Activated CD4-positive, CD25-positive, alpha-beta regulatory T cell treated with anti-CD3 and anti-CD28 coated beads, Interleukin-2, amount 50 U/mL, for 72 hours (primary cell): ENCODE measurements at places on chromosomes 6 and 20.

- peak; percentile 29 for DNase-seq
Measured at GRCh38 chr20:63703471-63703975, 4.3 kb downstream of the ARFRP1 start.

- no peak for DNase-seq
Measured at GRCh38 chr20:25346349-25346748, 44.3 kb downstream of the ABHD12 start.

DNA sequence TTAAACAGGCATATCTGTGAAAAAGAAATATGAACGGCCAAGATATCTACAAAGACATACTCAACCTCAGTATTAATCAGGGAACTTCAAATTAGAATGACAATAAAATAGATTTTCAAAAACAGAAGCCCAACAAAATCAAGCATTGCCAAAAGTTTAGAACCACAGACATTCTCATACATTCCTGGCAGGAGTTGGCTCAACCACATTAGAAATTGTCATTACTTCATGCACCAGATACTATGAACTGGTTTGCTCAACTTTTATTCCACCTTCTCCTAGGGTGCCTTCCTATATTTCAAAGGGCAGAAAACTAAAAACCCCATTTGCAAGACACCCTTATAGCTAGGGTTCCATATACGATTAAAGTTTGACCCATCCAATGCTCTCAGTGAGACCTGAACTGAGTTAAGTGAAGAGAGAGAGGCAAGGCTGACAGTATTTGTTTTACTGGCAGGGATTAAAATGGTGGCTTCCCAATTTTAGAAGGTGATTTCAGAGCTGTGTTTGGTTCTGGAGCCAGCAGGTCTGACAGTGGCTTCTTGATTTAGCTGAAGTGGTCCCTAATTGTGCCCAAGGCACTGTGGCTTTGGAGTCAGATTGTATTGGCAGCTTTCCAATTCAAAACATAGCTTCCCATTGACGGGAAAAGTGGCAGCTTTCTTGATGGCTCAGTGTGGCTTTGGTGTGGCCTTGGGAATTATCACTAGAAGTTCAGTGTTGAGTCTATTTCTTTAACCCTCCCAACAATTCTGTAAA, 77.1 kb upstream of the CDYL start:
- DNase-seq, result no peak

DNA sequence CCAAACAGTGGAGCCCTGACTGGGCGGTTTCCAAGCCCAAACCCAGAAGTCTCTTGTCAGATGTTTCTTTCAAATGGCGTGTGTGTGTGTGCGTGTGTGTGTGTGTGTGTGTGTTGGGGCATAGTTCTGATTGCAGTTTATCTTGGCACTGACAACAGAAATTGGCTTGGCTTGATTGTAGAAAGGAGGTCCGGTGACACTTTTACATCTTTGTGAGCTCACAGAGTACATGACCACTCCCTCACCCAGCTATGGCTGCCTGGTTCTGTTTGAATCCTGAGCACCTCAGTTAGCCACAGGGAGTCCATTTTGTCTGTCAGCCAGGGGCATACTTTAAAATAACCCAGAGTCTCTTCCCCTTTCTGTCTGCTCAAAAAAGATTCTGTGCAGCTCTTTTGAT, 276.3 kb downstream of the CD83 start:
- DNase-seq, result no peak

DNA sequence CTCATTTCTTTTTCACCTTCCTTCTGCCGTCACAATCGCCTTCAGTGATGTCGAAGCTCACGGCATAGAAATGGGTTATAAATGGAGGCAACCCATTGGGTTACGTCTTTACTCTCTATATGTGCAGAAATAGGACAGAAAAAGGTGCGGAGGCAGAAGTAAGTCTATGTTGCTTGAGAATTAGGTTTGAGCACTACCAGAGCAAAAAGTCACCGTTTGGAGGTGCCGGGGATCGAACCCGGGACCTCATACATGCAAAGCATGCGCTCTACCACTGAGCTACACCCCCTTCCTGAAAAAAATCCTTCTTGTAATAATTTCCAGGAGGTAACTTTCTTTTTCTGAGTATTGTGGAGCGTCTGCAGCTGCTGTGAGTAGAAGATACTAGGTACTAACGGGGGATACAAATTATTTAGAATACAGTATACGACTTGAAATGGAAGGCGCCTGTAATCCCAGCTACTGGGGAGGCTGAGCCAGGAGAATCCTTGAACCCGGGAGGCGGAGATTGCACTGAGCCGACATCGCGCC, 134.2 kb downstream of the TRIM27 start:
- no peak for DNase-seq

DNA sequence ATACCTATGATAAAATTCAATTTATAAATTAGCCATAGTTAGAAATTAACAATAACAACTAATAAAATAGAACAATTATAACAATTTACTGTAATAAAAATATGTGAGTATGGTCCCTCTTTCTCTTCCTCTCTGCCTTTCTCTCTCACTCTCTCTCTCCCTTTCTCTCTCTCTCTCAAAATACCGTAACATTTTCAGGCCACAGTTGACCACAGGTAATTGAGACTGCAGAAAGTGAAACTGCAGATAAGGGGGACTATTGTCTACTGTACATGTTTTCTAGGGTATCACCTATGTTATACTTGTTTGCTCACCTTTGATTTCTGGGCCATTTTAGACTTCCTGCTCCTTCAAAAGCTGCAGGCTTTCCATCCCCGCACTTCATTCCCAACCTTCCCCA, 46.8 kb downstream of the LY86 start:
- no peak for DNase-seq

- DNase-seq, result no peak
Measured at GRCh38 chr6:136051140-136051775, 198.9 kb downstream of the MTFR2 start.

GRCh38 chr6:96015518-96016333, at the start of gene FUT9:
Gene FUT9 (plus strand): TSS chr6:96015974. CDS start chr6:96203156, 187,182 bp downstream.
- DNase-seq, result no peak

DNA sequence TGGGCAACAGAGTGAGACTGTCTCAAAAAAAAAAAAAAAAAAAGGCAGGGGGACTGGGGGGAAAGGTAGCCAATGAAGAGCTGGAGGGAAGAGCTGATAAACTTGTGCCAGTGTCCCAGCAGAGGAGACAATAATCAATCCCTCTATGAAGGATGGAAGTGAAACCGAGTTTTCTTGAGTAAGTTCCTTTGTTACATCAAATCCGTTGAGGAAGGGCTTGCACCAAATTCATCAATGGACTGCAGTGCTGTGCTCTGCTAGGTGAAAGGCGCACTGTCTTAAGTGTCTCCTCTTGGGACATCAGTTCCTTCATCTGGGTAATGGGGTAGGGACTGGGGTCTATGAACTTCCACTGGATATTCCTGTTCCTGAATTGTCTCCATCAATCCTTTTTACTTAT, 3.0 kb upstream of the CRIP3 start:
- no peak for DNase-seq

DNA sequence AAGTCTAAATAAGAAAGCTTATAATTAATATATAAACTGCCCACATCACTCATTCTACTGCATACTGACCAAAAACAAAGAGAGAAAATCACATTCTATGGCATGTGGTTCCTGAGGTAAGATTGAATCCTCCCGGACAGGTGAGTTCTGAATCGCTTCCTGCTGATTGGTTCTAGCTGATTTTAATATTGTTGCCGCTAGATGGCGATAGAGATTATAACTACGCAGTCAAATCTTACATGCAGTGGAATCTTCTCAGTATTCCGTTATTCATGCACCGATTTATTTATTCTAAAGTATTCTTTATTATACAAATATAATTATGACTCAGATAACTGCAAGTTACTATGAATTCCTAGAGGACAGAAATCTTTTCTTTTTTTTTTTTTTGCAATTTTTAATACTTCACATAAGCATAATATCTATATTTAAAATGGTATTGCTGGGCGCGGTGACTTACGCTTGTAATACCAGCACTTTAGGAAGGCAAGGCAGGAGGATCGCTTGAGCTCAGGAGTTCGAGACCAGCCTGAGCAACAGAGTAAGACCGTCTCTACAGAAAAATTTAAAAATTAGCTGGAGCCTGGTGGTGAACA, 24.2 kb upstream of the TMX4 start:
- DNase-seq, result no peak

GRCh38 chr6:63263444-63263843, 52.2 kb downstream of the FKBP1C start:
- no peak for DNase-seq

- DNase-seq, result no peak
Measured at GRCh38 chr20:61930776-61931475, 134.8 kb downstream of the TAF4 start.

GRCh38 chr6:112044856-112045255, 9.0 kb upstream of the CCN6 start:
- DNase-seq, result no peak

DNA sequence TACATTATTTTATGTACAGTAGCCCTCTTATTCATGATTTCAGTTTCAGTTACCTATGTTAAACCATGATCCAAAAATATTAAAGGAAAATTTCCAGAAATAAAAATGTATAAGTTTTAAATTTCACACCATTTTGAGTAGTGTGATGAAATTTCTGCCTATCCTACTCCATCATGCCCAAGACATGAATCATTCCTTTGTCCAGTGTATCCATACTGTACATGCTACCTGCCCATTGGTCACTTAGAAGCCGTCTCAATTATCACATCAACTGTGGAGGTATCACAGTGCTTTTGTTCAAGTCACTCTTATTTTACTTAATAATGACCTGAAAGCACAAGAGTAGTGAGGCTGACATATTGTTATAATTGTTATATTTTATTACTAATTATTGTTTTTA, 32.3 kb upstream of the PLCB4 start:
- DNase-seq, result no peak

GRCh38 chr20:34569598-34569997, 11.1 kb downstream of the MAP1LC3A start:
- DNase-seq, result no peak

- peak; percentile 53 for DNase-seq
Measured at GRCh38 chr6:130020073-130020906, 1.9 kb downstream of the L3MBTL3 start.

DNA sequence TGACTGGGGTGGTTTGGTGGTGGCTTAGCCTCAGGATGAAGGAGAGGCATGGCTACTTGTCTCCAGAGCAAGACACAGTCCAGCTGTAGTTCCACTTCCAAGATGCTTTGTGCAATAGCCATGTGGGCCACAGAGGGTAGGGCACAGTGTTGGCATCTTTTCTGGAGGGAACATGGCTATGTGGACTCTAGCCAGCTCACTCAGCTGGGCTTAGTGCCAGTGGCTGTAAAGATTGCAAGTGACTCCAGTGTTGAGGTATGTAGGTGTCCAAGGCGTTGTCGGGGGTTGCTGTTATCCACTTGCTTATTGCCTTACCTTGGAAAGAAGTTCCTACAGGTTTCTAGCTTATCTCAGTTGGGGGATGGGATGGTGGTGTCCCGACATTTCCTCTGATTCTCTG, 233.4 kb downstream of the CD109 start:
- DNase-seq, result no peak

DNA sequence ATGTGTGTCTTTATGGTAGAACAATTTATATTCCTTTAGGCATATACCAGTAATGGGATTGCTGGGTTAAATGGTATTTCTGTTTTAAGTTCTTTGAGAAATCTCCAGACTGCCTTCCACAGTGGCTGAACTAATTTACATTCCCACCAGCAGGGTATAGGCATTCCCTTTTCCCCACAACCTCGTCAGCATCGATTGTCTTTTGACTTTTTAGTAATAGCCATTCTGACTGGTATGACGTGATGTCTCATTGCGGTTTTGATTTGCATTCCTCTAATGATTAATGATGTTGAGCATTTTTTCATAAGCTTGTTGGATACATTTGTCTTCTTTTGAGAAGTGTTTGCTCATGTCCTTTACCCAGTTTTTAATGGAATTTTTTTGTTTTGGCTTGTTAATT, 5.3 kb upstream of the TASP1 start:
- no peak for DNase-seq

DNA sequence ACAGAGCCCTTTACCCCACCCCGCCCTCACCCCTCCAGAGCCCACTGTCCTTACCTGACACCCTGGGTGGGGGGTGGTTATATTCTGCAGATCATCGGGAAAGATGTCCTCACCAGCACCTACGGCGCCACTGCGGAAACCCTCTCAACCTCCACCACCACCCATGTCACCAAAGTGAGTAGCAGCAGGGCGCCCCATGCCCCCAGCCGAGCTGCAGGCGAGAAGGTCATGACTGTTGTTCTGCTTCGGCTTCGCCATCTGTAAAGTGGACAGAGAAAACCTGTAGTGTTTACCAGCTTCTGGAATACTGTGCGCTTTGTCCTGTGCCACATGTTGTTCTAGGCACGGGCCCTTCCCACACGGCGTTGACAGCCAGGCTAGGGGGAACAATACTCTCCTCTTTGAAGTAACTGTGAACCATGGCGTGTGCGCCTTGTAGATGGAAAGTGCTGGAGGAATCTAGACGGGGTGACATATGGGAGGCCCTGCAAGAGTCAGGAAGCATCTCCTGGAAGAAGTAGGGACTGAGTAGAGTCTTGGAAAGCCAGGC, 16.5 kb upstream of the AAR2 start:
- DNase-seq, result no peak

- DNase-seq, result no peak
Measured at GRCh38 chr6:146851837-146852236, 253.1 kb downstream of the ADGB start.

DNA sequence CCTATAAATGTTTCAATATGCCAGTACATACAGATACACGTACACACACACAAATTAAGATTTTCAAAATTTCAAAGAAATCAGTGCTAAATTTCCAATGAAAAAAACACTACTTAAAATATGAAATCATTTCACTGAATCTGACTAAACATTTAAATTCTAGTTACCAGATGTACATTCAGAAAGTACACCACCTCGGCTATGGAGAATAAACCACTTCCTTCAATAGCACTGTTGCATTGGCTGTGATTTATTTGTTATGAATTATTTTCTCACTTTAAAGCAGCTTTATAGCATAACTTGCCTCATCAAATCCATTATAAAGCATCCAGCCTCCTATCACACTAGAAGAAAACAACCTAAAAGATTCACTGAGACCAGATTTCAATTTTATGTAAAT, 36.6 kb downstream of the HBS1L start:
- no peak for DNase-seq

- no peak for DNase-seq
Measured at GRCh38 chr6:101231606-101232235, 161.8 kb upstream of the GRIK2 start.

- no peak for DNase-seq
Measured at GRCh38 chr20:34583544-34583943, 25.0 kb downstream of the MAP1LC3A start.

DNA sequence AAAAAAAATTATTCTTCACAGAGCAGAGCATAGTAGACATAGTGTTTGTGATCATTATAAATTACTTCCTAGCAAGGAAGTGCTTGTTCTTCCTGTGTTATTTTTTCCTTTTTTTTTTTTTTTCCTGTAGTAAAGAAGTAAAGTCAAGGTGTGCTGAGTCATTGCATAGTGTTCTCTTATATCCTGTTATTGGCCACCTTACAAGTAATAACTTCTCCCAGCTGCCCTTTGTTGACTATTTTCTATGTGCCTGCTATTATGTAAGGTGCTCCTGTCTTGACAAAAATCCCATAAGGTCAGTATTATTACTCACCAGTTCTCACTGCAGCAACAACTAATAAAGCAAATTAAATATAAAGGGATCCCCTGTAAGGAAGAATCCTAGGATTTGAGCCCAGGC, 195.3 kb downstream of the GJA1 start:
- no peak for DNase-seq
